K562 (cell line): ENCODE measurements at places on chromosomes 12 and 14. TPM values are rescaled to one million over a fixed set of nuclear protein-coding genes. Genes with fewer than 3 reads are reported as not detected.

The WDR89 gene
- 15.7 and 19.0 TPM in 2 replicates for total RNA-seq

The OTX2 gene
- total RNA-seq: not detected in 2 replicates

The MYF6 gene
- total RNA-seq: not detected in 2 replicates

The TMEM132C gene
- not detected in 2 replicates for total RNA-seq

The PRH2 gene
- total RNA-seq: not detected in 2 replicates

The TSHR gene
- not detected in 2 replicates for total RNA-seq

The LMNTD1 gene
- not detected in 2 replicates for total RNA-seq

The FAM181A gene
- not detected in 2 replicates for total RNA-seq

The JDP2 gene
- 8.9 and 9.6 TPM in 2 replicates for total RNA-seq

The MLH3 gene
- 8.8 and 12.0 TPM in 2 replicates for total RNA-seq

The PLXNC1 gene
- total RNA-seq: 0.33 and 0.42 TPM in 2 replicates

The OR6C2 gene
- not detected in 2 replicates for total RNA-seq

The GSC gene
- not detected in 2 replicates for total RNA-seq

The ZDHHC22 gene
- not detected in 2 replicates for total RNA-seq
